ENCODE measurements at places on chromosomes 5 and 9. TPM values are rescaled to one million over a fixed set of nuclear protein-coding genes. Genes with fewer than 3 reads are reported as not detected.

DNA sequence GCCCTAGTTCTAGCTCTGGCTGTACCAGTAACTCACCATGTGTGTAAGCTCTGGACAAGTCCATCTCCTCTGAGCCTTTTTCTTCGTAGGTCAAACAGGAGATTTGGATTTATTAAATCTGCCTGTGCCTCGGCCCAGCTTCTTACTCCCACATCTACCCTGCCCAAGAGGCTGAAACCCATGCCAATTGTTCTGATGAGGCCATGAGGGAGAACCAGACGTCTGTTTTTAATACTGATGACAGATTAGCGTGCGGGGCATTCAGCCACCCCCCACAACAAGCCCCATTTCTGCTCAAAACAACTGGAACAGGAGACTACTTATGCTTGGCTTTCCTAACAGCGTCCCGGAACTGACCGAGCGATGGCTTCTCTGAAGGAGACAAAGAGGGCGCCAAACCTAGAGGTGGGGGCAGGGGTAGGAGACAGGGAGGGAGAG, 81.2 kb upstream of the TRIM32 start:
- no peak for DNase-seq

- DNase-seq, result no peak
Observed at GRCh38 chr5:170508660-170509347, 5.0 kb downstream of the KCNIP1 start.

GRCh38 chr5:103466495-103466894, 96.1 kb downstream of the NUDT12 start:
- DNase-seq, result no peak

DNA sequence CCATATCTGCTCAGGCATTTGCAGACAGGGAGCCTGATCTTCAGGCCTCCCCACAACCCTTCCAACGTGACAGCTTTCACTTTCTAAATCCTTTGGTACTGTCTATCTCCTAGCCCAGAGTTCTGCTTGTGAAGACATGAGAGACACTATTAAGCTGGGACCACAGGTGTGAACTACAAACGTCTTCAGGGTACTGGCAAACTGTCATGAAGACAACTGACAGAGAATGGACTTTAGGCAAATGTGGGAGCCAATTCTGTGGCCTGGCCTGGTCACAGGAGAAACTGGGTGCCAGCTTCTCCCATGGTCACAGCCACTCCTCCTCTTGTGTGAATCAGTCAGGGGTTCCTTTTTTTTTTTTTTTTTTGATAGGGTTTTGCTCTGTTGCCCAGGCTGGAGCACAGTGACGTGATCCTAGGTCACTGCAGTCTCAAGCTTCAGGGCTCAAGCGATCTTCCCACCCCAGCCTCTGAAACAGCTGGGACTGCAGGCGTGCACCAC, 10.4 kb downstream of the TRIM14 start:
- no peak for DNase-seq

DNA sequence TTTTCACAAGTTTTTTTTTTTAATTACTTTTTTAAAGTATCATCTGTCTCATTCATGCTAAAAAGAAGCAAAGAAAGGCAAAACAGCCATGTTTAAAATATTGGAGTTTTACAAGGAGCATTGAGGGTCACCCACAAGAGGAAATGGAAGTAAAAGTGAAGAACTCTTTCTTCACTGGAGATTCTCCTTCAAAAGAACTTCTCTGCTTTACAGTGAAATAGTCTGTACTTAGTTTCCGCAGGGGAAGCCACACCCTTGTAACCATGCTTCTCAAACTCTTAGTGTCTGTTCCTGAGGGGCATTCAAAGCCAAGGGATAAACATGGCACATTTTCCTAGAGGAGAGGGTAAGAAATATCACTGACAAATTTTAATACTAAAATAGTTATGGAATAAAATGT, 8.6 kb downstream of the C9orf72 start:
- no peak for DNase-seq

GRCh38 chr5:83077662-83078261, 415 bp downstream of the XRCC4 start:
- DNase-seq, result no peak

GRCh38 chr9:122320413-122320881, 50.4 kb upstream of the PTGS1 start:
- DNase-seq, result no peak

- DNase-seq, result no peak
Observed at GRCh38 chr5:168601972-168602371, 22.8 kb upstream of the PANK3 start.

- no peak for DNase-seq
Observed at GRCh38 chr9:19269582-19269981, 39.1 kb downstream of the DENND4C start.

- DNase-seq, result no peak
Observed at GRCh38 chr5:82821846-82822633, 255.2 kb downstream of the TMEM167A start.

DNA sequence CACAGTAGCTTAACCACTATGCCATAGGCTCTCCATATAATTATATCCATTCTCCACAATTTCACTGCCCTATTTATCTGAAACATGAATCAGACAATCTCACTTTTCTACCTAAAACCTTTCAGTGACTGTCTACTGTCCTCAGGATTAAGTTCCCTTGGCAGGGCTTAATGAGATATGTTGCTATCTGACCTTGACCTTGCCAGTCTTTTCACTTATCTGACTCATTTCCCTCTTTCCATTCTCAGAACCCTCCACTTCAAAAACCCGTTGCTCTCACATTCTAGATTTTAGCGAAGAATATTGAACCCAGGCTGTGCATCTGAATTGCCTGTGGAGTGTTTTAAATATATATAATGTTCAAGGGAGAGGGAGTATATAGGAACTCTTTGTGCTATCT, 452.1 kb upstream of the MPDZ start:
- DNase-seq, result no peak

The GHR gene
- not detected for total RNA-seq

The CCDC152 gene
- 0.25 TPM for total RNA-seq

The TEX48 gene
- total RNA-seq, result not detected

The PCDHGA10 gene
- 0.13 TPM for total RNA-seq

The C5orf22 gene
- total RNA-seq, result 46.7 TPM

The F2RL2 gene
- 3.5 TPM for total RNA-seq

The GABRA6 gene
- total RNA-seq, result not detected

The FAM153A gene
- total RNA-seq, result not detected

The PBX3 gene
- 12.0 TPM for total RNA-seq

Measured in PC-9 (cell line).